ENCODE measurements at places on chromosomes 4 and X.

DNA sequence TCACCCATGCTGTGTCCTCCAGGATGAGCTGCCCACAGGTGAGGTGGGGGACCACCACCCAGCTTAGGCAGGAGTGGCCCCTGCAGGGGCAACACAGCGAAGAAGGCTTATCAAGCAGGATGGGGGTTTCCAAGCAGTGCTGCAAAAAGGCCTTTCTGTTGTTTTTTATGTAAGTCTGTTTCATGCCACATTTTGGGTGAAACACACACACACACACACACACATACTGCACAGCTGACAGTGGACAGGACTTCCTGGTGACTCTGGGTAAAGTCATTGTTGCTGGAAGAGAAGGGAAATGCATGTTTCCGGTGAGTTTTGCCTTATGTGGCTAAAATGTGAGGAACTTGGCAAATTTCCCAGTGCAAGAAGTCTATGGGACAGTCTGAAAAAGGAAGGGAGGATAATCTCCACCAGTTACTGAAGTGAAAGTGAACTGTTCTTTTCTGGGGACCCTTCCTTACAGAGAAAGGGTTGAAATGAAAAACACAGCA is 119.2 kb downstream of the IRF2 start:
- peak overlapping the region; percentile 34 for H3K4me3 ChIP-seq
- H3K4me1 ChIP-seq, result peaks cover 37% of the 10 kb centered on the region
- H3K27ac ChIP-seq, result peak overlapping the region; percentile 67
- no peaks in the 10 kb centered on the region for H3K36me3 ChIP-seq
- DNase-seq, result peak; percentile 54

DNA sequence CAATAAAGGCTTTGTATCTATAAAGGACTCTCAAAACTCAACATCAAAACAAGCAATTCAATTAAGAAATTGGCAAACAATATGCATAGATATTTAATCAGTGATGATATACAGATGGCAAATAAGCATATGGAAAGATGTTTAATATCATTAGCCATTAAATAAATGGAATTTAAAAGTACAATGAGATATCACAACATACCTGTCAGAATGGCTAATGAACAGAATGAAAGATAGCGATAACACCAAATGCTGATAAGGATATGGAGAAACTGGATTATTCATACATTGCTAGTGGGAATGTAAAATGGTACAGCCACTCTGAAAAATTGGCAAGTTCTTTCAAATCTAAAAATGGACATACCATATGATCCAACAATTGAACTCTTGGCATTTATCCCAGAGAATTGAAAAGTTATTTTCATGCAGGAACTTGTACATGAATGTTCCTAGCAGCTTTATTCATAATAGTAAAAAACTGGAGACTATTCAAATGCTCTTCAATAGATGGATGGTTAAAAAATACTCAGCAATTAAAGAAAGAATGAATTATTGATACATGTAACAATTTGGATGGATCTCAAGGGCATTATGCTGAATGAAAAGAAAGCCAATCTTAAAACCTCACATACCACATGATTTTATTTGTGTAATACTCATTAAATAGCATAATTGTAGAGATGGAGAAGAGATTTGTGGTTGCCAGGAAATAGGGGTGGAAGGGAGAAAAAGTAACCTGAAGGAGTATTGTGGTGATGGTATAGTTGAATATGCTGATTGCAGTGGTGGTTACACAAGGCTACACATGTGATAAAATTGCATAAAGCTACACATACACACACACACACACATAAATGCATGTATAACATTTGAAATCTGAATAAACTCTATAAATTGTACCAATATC is 45.9 kb upstream of the ALG13 start:
- no peak overlapping the region for H3K27ac ChIP-seq
- no peaks in the 10 kb centered on the region for H3K27me3 ChIP-seq
- no peak overlapping the region for H3K4me3 ChIP-seq
- no peaks in the 10 kb centered on the region for H3K36me3 ChIP-seq
- no peak for DNase-seq
- no peaks in the 10 kb centered on the region for H3K4me1 ChIP-seq

- no peaks in the 10 kb centered on the region for H3K4me1 ChIP-seq
- no peak for DNase-seq
- H3K27me3 ChIP-seq, result no peaks in the 10 kb centered on the region
Measured at GRCh38 chr4:149836546-149836945, 20.9 kb upstream of the IQCM start.

DNA sequence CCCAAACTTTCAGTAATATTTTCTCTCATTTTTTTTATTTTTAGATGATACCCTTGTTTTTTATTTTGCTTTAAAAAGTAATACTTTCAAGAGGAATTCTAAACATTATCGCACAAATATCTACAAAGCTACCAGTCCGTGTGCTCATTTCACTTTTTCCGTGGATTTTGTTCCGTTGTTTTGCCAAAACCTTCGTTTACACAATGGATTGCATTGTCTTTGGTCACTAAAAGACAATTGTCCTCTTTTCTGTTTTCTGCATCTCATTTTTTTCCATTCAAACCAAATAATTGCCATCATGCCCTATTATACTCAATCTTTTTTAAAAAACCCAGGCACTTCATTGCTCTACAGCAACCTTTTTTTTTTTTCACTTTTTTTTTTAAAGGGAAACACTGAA is 214.9 kb downstream of the CXXC4 start:
- no peaks in the 10 kb centered on the region for H3K27me3 ChIP-seq
- H3K27ac ChIP-seq, result no peak overlapping the region
- no peak overlapping the region for H3K4me3 ChIP-seq
- H3K36me3 ChIP-seq, result no peaks in the 10 kb centered on the region
- no peaks in the 10 kb centered on the region for H3K4me1 ChIP-seq
- no peak for DNase-seq

- peaks cover 7% of the 10 kb centered on the region for H3K27me3 ChIP-seq
- peak; percentile 26 for DNase-seq
- H3K4me3 ChIP-seq, result peak overlapping the region; percentile 48
- H3K27ac ChIP-seq, result no peak overlapping the region
Measured at GRCh38 chr4:55851885-55852284, 1.6 kb upstream of the EXOC1 start.

DNA sequence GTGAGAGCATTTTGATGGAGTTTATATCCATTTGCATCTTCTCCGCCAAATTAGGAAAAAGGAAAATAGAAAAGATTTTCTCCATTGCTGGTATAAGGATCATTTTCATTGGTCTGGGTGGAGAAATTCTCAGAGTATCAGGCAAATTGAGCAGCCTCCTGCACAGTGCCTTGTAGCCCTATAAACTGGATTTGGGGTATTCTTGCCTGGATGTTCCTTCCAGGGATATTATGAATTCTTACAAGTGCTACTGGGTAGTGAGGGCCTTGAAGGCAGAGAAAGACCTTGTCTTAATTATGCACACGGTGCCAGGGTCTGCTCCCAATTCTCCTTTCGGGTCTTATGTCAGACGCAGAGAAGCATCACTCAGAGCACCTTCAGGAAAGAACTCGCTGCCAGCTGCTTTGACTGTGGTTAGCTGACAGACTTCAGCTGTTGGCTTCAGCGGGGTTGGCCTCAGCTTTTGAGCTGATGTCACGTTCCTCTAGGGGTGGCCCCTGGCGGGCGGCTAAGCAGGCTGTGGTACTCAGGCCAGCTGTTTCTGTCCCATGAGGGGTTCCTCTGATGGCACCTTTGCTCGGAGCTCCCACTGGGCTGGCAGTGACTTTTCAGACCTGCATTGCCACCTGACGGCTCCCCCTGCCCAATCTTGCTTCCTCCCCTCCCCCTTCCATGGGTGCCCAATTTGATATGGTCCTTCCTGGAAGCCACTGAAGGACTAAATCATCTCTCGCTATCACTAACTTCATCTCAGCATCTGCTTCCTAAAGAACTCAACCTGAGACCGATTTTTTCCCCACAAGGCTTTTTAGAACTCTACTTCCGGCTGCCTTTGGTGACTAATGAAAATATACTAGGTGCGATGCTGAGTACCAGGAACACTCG is 519.5 kb downstream of the BCOR start:
- H3K27ac ChIP-seq, result no peak overlapping the region
- H3K4me1 ChIP-seq, result peaks cover 2% of the 10 kb centered on the region
- H3K4me3 ChIP-seq, result no peak overlapping the region
- no peaks in the 10 kb centered on the region for H3K27me3 ChIP-seq

DNA sequence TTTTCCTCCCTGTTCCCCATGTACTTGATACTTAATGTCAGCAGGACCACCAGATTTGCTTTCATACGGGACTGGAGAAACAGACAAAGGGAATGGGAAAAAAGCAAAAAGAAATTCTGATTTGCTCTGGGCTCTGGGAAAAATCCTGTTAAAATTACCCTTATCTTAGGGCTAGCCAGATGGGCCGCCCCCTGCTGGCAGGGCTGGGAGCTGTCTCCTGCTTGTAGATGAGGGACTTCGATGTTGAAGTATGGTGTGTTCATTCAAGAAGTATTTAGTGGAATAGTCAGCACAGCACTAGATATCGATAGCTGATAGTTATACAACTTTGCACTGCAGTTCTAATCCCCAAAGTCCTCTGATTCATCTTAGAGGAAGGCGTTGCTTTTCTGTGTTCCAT is 45.8 kb downstream of the BCORL1 start:
- H3K27ac ChIP-seq, result no peak overlapping the region
- peak; percentile 26 for DNase-seq
- H3K4me1 ChIP-seq, result peaks cover 13% of the 10 kb centered on the region
- peaks cover 4% of the 10 kb centered on the region for H3K36me3 ChIP-seq
- H3K4me3 ChIP-seq, result no peak overlapping the region
- H3K27me3 ChIP-seq, result peaks cover 4% of the 10 kb centered on the region

- DNase-seq, result no peak
- no peak overlapping the region for H3K4me3 ChIP-seq
- no peak overlapping the region for H3K27ac ChIP-seq
- peaks cover 2% of the 10 kb centered on the region for H3K27me3 ChIP-seq
- H3K4me1 ChIP-seq, result no peaks in the 10 kb centered on the region
Measured at GRCh38 chr4:65217179-65217578, 453.1 kb downstream of the EPHA5 start.

- no peak for DNase-seq
- no peaks in the 10 kb centered on the region for H3K27me3 ChIP-seq
- H3K4me1 ChIP-seq, result no peaks in the 10 kb centered on the region
- H3K27ac ChIP-seq, result no peak overlapping the region
Measured at GRCh38 chr4:29278585-29278984, 1441.6 kb upstream of the PCDH7 start.

GRCh38 chrX:39928704-39929378 is 168.9 kb downstream of the BCOR start:
- no peaks in the 10 kb centered on the region for H3K4me1 ChIP-seq
- H3K36me3 ChIP-seq, result no peaks in the 10 kb centered on the region
- peaks cover 6% of the 10 kb centered on the region for H3K27me3 ChIP-seq

DNA sequence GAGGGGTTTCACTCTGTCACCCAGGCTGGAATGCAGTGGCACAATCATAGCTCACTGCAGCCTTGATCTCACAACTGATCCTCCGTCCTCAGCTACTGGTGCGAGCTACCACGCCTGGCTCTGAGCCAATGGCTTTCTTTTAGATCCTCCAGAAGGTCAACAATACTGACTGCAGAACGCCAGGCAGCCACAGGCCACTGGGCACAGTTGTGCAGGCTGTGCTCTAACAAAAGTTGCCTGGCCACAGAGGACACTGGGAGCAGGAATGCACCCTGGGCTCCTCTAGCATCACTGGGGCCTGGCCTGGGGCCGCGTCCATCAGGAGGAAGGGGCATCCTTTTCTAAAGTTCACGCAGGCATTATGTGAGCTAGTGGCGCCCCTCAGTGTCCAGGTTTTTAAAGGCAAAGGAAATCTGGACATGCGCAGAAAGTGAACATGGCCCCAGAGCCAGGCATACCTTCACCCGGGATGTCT is 14.9 kb upstream of the PORCN start:
- no peaks in the 10 kb centered on the region for H3K36me3 ChIP-seq
- no peak overlapping the region for H3K27ac ChIP-seq
- no peak for DNase-seq
- peaks cover under 1% of the 10 kb centered on the region for H3K4me1 ChIP-seq
- no peak overlapping the region for H3K4me3 ChIP-seq
- H3K27me3 ChIP-seq, result peaks cover 5% of the 10 kb centered on the region

GRCh38 chr4:101345596-101346350 is 1.6 kb downstream of the PPP3CA start:
- peaks cover 47% of the 10 kb centered on the region for H3K4me1 ChIP-seq
- no peaks in the 10 kb centered on the region for H3K36me3 ChIP-seq
- H3K4me3 ChIP-seq, result peak overlapping the region; percentile 98
- peaks cover 19% of the 10 kb centered on the region for H3K27me3 ChIP-seq
- DNase-seq, result peak; percentile 77
- H3K27ac ChIP-seq, result peak overlapping the region; percentile 94

DNA sequence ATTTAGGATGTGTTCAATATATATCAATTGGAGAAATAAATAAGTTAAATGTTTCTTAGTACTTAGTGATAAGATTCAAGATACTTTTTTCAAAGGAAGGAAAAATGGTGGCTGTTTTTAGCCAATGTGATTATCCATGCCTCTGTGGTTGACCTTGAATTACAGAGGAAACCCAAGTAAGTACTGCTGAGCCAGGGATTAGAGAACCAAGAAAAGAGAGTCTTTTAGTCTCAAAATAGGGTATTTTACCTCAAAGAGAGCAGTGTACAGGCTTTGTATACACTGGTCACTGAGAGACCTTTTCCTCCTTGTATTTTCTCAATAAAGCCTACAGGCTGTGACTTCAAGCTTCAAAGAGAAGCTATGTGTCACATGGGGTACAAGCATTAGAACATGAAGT is 1075.3 kb downstream of the ADGRL3 start:
- no peak overlapping the region for H3K4me3 ChIP-seq
- H3K4me1 ChIP-seq, result peaks cover 7% of the 10 kb centered on the region
- H3K27me3 ChIP-seq, result peaks cover 2% of the 10 kb centered on the region

- H3K27ac ChIP-seq, result no peak overlapping the region
- no peaks in the 10 kb centered on the region for H3K27me3 ChIP-seq
- no peaks in the 10 kb centered on the region for H3K36me3 ChIP-seq
- no peak for DNase-seq
- no peak overlapping the region for H3K4me3 ChIP-seq
Measured at GRCh38 chrX:34112459-34112858, 19.7 kb downstream of the FAM47A start.

DNA sequence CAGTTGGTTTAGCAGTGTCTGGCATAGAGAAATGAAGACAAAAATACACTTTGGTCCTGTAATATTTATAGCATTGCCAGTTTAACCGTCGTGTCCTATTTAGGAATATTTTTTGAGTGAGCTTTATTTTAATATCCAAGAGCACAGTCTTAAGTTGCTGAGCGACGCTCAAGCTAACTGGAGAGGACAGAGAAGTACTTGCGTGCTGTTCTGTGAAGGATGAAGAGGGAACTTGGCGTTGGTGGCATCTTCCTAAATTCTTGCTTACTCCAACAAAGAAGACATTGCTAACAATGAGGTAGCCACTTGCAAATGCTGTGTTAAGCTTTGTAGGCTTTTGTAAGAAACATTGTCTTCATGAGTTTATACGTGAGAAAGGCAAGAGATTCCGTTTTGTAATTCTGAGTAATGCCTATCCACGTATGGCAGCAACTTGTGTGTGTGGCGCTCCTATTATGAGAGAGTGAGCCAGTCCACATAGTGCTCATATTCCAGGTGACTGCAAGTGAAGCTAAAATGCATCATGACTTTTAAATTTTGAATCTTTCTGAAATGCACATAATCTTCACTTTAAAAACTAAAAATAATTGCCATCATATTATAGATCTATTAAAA is 50.6 kb downstream of the SYNPO2 start:
- H3K4me1 ChIP-seq, result no peaks in the 10 kb centered on the region
- no peaks in the 10 kb centered on the region for H3K36me3 ChIP-seq
- no peak overlapping the region for H3K27ac ChIP-seq
- H3K27me3 ChIP-seq, result no peaks in the 10 kb centered on the region
- no peak for DNase-seq

GRCh38 chr4:7043284-7044136 is at the start of gene TADA2B:
Gene TADA2B (plus strand): TSS chr4:7043372. CDS start chr4:7043580, 208 bp downstream.
- H3K4me3 ChIP-seq, result peak within 1 kb of the TSS; percentile 94
- H3K27ac ChIP-seq, result peak within 1 kb of the TSS; percentile 79

Measured in immature natural killer cell (primary cell).